ENCODE measurements at places on chromosomes 5 and 9.

DNA sequence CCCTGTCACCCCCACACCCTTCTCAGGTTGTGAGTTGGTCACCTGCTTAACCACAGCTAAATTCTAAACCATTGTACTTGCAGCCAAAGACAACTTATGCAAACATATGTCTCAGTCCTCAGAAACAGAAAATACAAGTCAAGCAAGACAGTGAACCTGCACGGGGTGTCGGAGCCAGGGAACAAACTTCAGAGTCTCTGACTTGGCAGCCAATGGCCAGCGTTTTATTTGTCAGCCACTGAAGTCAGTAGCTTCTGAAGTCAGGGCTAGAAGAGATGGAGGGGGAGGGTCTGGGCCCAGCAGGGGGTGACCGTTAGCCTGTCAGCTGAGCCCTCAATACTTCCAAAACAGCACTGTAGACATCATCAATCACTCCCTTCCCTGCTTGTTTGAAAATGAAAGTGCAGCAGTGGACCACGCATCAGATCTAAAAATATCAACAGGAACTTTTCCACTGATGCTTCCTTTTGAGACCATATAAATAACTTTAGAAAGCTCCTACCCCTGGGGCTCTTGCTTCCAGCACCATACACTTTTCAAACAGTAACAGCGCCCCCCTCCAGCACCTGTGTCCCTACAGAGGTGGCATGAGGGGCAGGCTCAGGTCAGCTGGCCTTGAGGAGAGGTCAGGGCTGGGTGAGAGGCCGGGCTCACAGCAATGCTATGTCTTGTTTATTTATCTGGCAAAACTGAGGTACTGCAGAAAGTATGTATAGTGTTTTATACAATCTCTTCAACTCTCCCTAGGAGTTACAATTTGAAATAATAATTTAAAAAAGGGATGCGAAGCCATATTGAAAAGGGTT, 142.5 kb downstream of the ACER2 start:
- DNase-seq = peak; percentile 2

DNA sequence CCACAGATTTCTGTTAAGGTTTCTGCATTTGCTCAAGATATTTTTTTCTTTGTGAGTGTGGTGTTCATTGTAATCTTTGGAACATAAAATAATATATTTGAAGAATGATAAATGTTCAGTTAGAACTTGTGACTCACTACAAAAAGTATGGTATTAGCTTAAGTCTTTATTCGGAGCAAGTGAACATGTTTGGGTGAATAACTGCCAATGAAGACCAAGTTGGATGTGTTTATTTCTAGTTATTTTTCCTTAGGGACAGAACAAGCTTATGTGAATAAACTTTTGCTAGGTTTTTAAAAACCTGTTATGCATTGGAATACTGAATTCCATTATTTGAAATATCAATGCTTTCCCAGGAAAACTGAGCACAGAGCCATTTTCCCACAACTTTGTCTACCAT, 418.6 kb downstream of the SLCO4C1 start:
- no peak for DNase-seq

- DNase-seq = no peak
These were observed 29.3 kb upstream of the WWC1 start for GRCh38 chr5:168262042-168262743.

- DNase-seq = no peak
These were observed 1.9 kb downstream of the MIGA2 start for GRCh38 chr9:129038109-129038852.

GRCh38 chr5:36915653-36916052, 39.1 kb downstream of the NIPBL start:
- no peak for DNase-seq

DNA sequence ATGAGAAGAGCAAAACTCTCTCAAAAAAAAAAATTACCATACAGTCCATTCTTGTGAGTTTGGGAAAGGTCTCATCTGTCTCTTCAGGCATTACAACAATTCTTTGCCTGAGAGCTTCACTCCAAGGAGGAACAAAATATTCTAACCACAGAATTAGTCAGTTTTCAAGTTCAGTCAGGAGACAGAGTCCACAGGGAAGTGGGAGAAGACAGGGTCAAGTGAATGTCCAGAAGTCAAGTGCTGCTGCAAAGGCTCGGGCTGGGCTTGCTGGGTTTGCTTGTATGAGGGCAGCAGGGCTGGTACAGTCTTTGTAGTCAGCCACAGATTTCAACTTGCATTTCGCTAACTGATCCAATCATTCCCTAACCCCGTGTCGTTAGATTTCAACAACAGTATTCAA, 17.6 kb upstream of the HEXB start:
- DNase-seq = peak; percentile 78

DNA sequence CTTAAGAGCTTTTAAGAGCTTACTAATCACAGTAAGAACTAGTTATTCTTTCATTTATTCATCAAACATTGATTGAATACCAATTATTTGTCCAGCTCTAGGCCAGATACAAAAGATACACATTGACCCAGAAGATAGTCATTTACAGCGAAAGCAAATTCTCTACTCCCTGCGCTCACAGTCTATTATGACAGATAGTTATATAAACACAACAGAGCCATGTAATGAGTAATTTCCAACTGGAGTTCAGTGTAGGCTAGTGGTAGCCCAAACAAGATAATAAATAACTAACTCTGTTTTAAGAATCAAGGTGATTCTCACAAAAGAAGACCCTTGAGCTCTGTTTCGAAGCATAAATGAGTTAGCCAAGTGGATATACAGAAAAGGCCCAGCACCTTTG, 397.8 kb upstream of the TLE4 start:
- no peak for DNase-seq

DNA sequence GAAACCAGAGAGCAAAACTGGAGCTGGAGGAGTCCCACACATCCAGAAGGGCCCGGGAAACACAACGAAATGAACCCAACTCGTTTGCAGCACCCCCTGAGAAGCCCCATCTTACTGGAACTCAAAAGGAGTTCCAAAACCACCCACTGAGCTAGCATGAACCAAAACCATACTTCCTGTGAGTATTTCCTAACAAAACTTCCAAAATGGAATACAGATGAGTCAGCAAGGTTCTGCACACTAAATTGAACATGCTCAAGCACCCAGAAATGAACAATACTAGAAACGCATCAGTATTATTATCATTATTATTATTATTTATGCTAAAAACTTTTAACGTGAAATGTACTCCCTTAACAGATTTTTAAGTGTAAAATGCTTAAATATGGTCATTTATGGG, 8.0 kb upstream of the SPOCK1 start:
- no peak for DNase-seq

GRCh38 chr5:39100851-39101396, 26.7 kb upstream of the RICTOR start:
- peak; percentile 74 for DNase-seq

All from suppressor macrophage treated with lipopolysaccharide for 4 hours (primary cell).